T-cell (primary cell): ENCODE measurements at places on chromosomes 16 and 17. TPM values are rescaled to one million over a fixed set of nuclear protein-coding genes. Genes with fewer than 3 reads are reported as not detected.

KLHL11 gene
- total RNA-seq: 18.6 TPM

GRCh38 chr16:1378087-1378803 lies 26.5 kb downstream of the GNPTG start:
- H3K27ac ChIP-seq: no peak overlapping the region
- DNase-seq: no peak
- H3K4me1 ChIP-seq: peaks cover 3% of the 10 kb centered on the region
- H3K27me3 ChIP-seq: peaks cover 2% of the 10 kb centered on the region

DNA sequence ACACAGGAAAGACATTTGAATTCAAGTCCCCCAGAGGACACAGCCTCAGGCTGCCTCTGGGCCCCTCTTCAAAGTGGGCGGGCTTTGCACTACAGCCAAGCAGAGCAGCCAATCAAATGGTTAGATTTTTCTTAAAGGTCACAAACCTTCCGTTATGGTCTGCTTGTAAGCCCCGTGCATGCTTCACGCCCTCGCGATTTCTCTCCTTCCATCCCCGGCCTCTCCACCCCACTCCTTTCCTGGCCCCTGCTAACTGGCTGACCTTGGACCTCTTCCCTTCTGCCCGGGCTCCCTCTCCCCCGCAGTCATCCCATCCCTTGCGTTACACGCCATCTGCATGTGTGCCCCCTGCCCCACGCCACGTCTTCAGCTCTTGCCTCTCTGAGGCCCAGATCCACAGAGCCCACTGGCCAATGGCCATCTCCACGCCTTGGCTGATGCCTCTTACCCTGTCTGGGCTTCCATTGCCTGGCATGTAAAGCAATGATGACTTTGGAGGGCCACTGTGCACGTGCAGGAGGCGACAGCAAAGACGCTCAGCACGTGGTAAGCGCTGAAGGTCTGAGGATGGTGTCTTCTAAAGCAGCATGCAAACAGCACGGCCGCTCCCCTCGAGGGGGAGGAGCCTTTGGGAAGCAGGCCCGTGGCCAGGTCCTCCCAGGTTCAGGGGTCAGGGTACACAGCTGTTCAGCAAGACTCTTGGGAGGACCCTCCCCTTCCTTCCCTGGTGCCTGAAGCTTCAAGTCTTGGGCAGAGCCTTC lies 86.8 kb downstream of the ZDHHC7 start:
- no peaks in the 10 kb centered on the region for H3K36me3 ChIP-seq
- DNase-seq: no peak
- no peak overlapping the region for H3K27ac ChIP-seq
- H3K27me3 ChIP-seq: no peaks in the 10 kb centered on the region

DNA sequence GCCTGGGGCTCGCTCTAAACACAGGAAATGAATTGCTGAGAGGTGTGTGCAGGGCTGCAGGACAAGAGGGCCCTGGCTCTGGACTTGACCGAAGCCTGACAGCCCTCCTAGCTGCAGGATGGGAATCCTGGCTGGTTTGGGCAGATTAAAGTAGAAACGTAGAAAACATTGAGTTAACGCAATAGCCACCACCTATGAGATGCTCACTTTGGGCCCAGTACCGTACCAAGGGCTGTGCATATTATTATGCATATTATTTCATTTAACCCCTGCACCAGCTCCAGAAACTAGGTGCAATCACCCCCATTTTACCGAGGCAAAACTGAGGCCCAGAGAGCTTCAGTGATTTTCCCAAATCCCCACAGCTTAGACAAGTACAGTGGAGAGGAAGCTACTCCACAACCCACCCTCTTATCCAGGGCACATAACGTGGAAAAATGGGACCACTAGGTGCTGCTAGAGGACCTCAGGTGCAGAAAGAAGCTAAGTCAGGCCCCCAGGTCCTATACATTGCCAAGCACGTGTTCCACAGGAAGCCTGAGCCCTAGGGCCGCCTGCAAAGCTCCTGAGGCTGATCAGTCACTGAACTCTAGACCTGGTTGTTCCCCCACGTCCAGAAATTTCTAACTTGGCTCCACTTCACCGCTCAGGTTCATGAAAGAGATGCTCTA lies 79.2 kb downstream of the MYH11 start:
- H3K27ac ChIP-seq: no peak overlapping the region
- H3K4me3 ChIP-seq: no peak overlapping the region
- H3K4me1 ChIP-seq: no peaks in the 10 kb centered on the region
- no peaks in the 10 kb centered on the region for H3K36me3 ChIP-seq

MT1F gene
- 14.3 TPM for total RNA-seq

DNA sequence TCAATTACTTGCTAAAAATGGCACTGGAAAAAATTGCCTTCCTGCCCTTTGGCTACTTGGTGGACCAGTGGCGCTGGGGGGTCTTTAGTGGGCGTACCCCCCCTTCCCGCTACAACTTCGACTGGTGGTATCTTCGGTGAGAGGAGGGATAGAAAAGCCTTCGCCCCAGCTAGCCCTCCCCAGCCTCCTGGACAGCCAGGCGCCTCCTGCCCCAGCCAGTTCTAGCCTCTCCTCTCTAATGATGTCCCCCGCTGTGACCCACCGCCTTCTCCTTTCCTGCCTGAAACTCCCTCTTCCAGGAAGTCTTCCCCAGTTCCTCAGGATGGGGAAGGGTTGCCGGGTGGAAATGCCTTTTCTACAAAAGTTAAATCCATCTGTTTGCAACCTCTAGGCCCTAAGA lies 6.2 kb downstream of the ACE start:
- peaks cover 12% of the 10 kb centered on the region for H3K4me1 ChIP-seq
- H3K4me3 ChIP-seq: no peak overlapping the region
- no peaks in the 10 kb centered on the region for H3K36me3 ChIP-seq
- no peaks in the 10 kb centered on the region for H3K27me3 ChIP-seq

- H3K4me1 ChIP-seq: no peaks in the 10 kb centered on the region
- H3K27ac ChIP-seq: no peak overlapping the region
- no peak overlapping the region for H3K4me3 ChIP-seq
- H3K27me3 ChIP-seq: peaks cover 20% of the 10 kb centered on the region
- DNase-seq: no peak
Measured at GRCh38 chr16:23207485-23207884, 24.9 kb downstream of the SCNN1G start.

DNA sequence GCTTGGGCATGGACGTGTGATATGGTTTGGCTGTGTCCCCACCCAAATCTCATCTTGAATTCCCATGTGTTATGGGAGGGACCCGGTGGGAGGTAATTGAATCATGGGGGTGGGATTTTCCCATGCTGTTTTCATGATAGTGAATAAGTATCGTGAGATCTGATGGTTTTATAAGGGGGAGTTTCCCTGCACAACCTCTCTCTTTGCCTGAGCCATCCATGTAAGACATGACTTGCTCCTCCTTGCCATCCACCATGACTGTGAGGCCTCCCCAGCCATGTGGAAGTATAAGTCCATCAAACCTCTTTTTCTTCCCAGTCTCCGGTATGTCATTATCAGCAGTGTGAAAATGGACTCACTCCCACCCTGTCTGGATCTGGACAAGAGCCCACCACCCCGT lies 393.4 kb downstream of the SEC14L1 start:
- H3K4me3 ChIP-seq: no peak overlapping the region
- DNase-seq: no peak
- no peak overlapping the region for H3K27ac ChIP-seq
- no peaks in the 10 kb centered on the region for H3K36me3 ChIP-seq

GRCh38 chr17:29629839-29630238 lies 7.1 kb upstream of the CORO6 start:
- H3K4me3 ChIP-seq: no peak overlapping the region
- no peak overlapping the region for H3K27ac ChIP-seq
- DNase-seq: no peak
- H3K36me3 ChIP-seq: peaks cover 20% of the 10 kb centered on the region
- H3K4me1 ChIP-seq: no peaks in the 10 kb centered on the region
- H3K27me3 ChIP-seq: no peaks in the 10 kb centered on the region

DNA sequence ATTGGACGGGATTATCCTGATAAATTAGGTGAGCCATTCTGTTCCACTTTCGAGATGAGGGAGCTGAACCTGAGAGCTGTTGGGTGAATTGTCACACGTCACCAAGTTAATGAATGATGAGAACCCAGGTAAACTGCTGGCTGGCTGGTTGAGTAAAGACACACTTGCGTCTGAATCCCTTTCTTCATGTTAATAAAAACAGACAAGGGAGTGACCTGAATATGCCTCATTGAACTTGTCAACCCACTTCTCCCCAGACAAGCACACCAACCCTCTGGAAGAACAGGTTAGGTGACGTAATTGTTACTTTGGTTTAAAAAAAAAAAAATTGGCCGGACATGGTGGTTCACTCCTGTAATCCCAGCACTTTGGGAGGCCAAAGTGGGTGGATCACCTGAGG lies 400.9 kb upstream of the CDH5 start:
- no peaks in the 10 kb centered on the region for H3K4me1 ChIP-seq
- no peaks in the 10 kb centered on the region for H3K36me3 ChIP-seq
- H3K27me3 ChIP-seq: no peaks in the 10 kb centered on the region
- no peak overlapping the region for H3K27ac ChIP-seq
- no peak overlapping the region for H3K4me3 ChIP-seq

- H3K36me3 ChIP-seq: no peaks in the 10 kb centered on the region
- H3K4me3 ChIP-seq: no peak overlapping the region
- no peak overlapping the region for H3K27ac ChIP-seq
- H3K27me3 ChIP-seq: no peaks in the 10 kb centered on the region
- no peaks in the 10 kb centered on the region for H3K4me1 ChIP-seq
Measured at GRCh38 chr17:69637446-69638156, 223.1 kb downstream of the MAP2K6 start.

- no peaks in the 10 kb centered on the region for H3K4me1 ChIP-seq
- no peak for DNase-seq
- H3K27ac ChIP-seq: no peak overlapping the region
Measured at GRCh38 chr16:35102780-35103403, 1643.5 kb downstream of the TP53TG3F start.

DNA sequence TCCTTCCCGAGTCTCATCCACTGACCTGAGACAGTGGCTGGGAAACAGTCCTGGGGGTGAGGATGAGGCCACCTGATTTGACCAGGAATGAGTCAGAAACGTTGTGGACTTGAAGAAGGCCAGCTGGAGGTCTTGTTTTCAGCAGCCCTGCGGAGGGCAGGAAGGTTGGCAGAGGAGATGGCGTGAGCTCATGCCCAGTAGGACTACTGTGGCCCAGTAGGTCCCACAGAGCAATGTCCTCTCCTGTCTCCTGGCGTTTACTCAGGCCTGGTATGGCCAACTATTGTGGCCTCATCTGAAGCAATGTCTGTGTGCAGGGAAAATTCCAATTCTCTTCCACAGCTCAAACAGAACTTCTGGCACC lies 84.1 kb upstream of the DNAJA2 start:
- no peak overlapping the region for H3K27ac ChIP-seq
- no peaks in the 10 kb centered on the region for H3K36me3 ChIP-seq
- no peak for DNase-seq

DNA sequence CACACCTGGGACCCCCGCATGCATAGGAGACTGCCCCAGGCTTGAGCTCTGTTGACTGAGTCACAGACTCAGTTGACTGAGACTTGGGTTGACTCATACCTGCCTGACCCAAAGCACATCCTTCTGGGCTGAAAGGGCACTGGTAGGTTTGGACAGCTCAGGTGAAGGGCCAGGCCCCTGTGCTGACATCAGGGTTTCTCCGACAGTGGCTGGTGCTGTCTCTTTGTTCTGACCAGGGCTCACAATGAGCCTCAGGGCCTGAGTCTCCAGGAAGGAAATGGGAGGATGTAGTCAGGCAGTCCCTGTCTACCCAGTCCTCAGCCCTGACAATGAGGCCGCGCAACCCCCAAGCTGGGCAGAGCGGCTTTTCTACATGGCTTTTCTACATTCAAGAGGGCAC lies 6.5 kb downstream of the SPNS2 start:
- H3K36me3 ChIP-seq: no peaks in the 10 kb centered on the region
- H3K27ac ChIP-seq: no peak overlapping the region
- peaks cover 5% of the 10 kb centered on the region for H3K4me1 ChIP-seq
- H3K4me3 ChIP-seq: no peak overlapping the region
- peaks cover 83% of the 10 kb centered on the region for H3K27me3 ChIP-seq
- no peak for DNase-seq

SPN gene
- total RNA-seq: 124 TPM

- peaks cover 6% of the 10 kb centered on the region for H3K4me1 ChIP-seq
- DNase-seq: no peak
- peaks cover 78% of the 10 kb centered on the region for H3K36me3 ChIP-seq
- no peak overlapping the region for H3K4me3 ChIP-seq
- no peaks in the 10 kb centered on the region for H3K27me3 ChIP-seq
Measured at GRCh38 chr16:30666681-30667080, 8.4 kb downstream of the FBRS start.

GRCh38 chr16:924806-925205 lies 46.0 kb downstream of the LMF1 start:
- H3K4me1 ChIP-seq: no peaks in the 10 kb centered on the region
- H3K4me3 ChIP-seq: no peak overlapping the region
- no peak overlapping the region for H3K27ac ChIP-seq
- H3K27me3 ChIP-seq: no peaks in the 10 kb centered on the region

MT1M gene
- not detected for total RNA-seq

MT1H gene
- total RNA-seq: not detected
